Stimulated activated CD4-positive, alpha-beta T cell treated with anti-CD3 and anti-CD28 coated beads, Interleukin-15, amount 100 ng/mL, for 1 hour (primary cell): ENCODE measurements at places on chromosomes 16 and 17.
A peak's percentile ranks its signal among the peaks of the same experiment; 100 is the strongest.

DNA sequence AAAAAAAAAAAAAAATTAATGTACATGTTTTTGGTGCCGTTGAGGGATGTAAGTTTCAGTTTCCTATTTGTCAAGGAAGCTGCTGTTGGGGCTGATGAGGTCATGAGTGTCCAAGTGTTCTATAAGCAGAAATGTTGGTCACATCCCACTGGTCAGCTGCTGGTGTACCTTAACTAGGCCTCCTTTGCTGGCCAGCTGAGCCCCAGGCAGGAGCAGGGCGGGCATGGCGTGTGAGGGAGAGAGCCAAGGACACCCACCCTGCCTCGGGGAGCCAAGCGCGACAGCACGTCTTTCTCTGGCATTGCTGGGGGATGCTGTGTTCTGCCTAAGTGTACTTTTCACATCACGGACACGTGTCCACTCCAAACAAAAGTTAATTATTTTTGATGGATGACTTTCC, 108.1 kb upstream of the CDC42EP4 start:
- DNase-seq: no peak

GRCh38 chr16:66480265-66481080, 53.4 kb downstream of the BEAN1 start:
- DNase-seq: no peak

- DNase-seq: no peak
Observed at GRCh38 chr16:3589441-3589921, 12.3 kb upstream of the NLRC3 start.

GRCh38 chr17:57970710-57971109, 15.5 kb upstream of the CUEDC1 start:
- DNase-seq: no peak

DNA sequence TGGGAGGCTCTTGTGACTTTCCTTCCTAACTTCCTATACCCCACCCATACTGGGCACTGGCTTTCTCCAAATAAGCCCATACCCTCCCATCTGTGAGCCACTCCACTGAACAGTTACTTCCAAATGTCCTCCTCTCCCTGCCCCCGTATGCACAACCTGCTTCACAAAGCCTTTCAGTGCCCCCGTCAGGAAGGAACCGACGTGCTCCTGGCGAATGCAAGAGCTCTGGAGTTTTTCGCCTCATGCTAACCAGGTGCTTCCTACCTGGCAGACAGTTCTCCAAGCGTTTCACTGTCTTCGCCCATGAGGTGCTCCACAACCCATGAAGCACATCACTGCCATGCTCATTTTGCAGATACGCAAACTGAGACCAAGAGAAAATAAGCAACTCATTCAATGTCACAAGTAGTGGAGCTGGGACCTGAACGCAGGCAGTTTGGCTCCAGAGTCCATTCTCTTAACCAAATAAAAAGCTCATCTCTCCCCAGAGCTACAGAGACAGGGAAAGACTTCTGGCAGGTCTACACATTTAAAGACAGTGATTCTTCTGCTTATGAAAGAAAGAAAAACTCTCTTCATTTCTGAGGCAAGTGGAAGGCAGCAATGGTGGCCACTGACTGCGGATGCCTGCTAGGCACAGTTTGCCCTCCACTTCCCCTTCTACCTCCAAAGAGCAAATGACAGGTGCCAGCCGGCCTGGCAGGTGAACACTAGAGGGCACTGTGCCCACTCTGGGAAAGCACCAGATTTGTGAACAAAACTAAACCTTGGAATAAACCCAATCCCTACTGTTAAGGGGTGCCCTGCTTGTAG, 23.8 kb downstream of the SPHK1 start:
- peak; percentile 51 for DNase-seq

DNA sequence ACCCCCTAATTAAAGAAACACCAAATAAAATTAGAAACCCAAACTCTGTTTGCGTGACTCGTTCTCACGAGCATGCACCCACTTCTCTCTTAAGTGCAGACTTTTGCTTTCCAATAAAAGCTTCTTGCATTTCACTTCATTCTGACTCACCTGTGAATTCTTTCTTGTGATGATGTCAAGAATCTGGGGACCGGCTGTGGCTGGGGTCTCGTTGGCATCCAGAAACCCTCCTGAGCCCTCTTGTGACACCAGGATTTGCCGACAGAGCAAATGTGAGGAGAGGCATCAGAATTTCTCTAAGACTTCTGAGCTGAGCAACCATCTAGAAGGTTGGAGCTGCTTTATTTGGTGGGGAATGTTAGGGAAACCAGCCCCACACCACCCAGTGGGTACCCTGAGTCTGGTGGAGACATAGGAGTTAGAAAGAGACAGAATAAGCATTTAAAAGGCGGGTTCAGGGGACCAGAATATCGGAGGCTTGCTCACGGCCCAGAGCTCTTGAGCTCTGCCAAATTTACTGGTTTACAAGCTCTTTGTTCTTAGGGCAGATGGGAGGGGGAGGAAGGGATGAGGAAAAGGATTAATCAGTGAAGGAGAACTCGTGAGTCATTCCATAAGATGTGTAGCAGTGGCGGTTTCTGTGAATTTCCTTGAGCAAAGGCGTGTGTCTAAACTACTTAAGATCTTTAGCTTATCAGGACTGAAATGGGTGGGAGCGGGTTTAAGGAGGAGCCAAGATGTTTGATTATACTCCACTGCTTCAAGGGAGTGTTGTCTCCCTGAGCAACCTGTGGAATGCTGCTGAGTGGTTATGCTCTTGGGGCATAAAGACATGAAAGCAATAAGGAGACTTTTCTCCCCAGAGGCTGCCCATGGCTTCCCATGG, 24.2 kb upstream of the TMC5 start:
- no peak for DNase-seq

DNA sequence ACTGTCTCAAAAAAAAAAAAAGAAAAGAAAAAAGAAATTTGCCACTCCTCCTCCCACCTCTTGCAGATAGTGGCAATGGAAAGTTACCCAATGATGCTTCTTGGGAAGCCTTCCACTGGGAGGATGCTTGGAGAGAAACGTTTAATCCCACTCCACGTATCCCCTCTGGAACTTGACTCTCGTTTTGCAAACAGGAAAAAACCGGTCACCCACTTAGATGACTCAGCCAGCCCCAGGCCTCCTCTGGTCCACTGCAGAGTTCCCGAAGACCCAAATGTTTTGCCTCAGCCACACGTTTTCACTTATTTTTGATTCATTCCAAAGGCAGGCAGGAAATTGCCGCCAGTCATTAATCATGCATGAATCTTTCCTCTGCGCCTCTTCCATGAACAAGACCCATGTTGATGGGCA, 9.3 kb upstream of the TNFRSF17 start:
- no peak for DNase-seq

DNA sequence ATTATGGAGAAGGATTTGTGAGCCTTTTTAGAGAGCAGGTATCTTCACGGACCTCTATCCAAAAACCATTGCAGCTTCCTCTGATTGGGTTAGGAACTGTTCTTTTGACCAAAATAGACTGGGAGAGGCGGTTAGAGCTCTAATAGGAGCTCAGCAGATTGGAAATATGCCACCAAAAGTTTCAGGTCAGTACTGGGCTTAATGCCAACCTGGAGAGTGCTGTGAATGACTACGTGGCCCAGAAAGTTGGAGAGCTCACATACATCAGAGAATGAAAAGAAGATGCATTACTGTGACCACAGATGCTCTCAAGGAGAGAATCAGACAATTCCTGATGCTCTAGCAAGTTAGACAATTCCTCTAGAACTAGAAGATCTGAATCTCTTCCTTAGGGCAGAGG, 86.5 kb downstream of the ABCA8 start:
- DNase-seq: no peak

DNA sequence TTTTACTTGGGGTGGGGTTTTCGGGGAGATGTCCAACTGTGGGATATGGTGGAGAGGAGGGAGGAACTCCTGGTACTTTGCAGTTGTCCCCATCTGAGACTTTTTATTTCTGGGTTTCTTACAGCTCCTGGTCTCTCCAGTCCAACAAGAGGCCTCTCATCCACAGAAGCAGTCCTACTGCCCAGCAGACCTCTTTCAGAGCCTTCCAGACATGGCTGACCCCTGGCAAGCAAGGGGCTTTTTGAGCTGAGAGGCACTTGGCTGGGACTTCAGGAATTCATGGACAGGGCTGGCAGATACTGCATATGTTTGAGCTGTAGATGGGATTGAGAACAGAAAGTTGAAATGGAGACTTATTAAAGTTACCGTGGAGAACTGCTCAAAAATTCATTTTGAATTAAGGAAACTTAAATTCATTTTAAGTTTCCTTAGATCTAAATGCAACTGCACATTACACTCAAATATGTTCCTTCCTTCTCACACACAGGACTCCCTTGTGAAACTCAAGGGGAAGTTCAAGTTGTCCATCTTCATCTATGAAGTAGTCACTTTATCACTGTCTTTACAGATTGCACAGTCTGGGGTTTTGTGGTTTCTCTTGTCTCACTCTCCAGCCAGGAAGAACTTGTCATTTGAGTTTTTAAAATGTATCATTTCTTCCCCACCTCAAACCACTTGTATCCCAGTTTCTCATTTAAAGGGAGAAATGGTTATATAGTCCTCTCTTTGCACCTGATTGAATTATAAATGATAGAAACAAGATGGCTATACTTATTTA, 1.1 kb downstream of the LASP1NB start:
- DNase-seq: no peak

GRCh38 chr17:42814633-42815399, 9.3 kb downstream of the BECN1 start:
- DNase-seq: no peak

GRCh38 chr17:40018211-40019121, 3.2 kb downstream of the CSF3 start:
- no peak for DNase-seq

DNA sequence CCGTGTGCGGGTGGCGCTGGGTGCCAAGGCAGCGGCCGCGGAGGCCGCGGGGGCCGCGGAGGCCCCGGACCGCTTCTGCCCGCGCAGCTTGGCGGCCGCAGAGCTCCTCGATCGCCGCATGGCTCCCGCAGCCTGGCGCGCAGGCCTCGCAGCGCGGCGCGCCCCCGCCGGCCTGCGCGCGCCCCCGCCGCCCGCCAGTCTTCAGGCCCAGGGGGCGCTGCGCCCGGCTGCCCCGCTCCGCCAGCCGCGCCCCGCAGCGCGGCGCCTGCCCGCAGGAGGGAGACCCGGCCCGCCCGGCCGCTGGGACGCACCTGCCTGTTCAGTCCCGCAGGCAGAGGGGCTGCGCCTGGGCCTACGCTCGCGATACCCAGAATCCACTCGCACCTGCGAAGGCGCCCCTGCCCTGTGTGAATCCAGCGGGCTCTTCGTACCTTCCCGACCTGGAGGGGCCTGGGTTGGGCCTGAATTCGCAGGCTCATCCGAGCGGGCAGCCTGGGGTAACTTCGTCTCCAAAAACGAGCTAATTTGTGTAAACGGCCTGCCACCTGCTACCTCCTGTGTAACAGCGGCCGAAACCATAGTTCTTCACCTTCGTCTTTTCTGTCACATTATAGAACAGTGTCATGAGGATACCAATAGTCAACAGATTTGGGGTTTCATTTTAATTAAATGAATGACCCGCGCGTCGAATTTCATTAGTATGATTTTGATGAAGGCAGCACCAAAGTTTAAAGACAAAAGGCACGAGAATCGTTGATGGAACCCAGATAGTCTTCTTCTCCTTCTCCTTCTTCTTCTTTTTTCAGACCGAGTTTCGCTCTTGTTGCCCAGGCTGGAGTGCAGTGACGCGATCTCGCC, at the start of gene CENPV:
CENPV (minus strand) TSS at position 153 of the 858 bp plus-strand sequence; CDS start at position 120, 33 bp downstream.
- DNase-seq: peak; percentile 40

- no peak for DNase-seq
Observed at GRCh38 chr16:67939507-67940445, 3.1 kb upstream of the PSMB10 start.

DNA sequence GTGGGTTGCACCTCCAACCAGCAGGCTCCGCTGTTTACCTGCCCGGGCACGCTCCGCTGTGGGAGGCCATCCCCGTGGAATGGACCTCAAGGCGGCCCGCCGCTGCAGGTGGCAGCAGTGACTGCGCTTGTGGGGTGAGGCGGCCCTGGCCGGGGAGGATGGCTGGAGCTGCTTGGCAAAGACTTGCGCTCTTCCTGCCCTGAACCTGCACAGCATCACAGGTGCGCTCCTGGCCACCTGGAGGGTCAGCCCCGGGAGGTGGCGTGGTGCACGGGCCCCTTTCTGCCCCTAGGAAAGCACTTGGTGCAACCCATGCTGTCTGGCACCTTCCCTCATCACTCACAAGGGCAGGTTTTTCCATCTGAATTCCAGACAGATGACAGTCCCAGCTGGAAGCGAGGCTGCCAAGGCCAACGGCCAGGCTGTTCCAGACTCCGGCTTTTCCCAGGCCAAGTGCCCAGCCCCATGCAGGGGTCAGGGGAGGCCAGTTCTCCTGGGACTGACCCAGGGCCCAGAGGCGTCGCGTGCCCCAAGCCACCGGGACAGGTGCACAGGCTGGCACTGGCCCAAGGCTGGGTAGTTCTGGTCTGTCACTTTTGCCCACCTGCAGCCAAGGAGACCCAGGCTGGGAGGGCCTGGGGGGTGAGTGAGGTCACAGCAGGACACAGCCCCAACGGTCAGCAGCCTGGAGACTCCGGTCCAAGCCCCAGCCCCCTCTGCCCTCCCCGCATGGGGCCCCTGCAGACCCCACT, 13.3 kb downstream of the UTS2R start:
- DNase-seq: no peak

- DNase-seq: no peak
Observed at GRCh38 chr16:89863741-89864526, 9.5 kb upstream of the TCF25 start.

GRCh38 chr17:79988185-79988971, 47.3 kb downstream of the TBC1D16 start:
- DNase-seq: no peak

DNA sequence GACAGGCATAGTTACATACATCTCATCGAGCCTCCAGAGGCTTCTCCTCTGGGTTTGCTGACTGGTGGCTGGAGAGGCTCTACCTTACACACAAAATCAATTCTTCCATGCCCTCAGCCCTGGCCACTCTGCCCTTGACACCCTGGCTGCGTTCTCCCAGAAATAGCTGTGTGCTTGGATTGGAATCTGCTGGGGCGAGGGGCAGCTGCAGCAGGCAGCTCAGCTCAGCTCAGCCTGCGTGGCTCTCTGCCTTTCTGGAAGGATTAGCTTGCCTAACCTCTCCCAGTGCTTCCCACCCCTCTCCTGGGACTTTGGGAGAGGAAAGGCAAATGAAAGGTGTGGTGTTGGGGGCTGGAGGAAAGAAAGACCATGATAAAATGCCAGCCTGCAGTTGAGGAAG, 216.1 kb downstream of the ENGASE start:
- DNase-seq: no peak

DNA sequence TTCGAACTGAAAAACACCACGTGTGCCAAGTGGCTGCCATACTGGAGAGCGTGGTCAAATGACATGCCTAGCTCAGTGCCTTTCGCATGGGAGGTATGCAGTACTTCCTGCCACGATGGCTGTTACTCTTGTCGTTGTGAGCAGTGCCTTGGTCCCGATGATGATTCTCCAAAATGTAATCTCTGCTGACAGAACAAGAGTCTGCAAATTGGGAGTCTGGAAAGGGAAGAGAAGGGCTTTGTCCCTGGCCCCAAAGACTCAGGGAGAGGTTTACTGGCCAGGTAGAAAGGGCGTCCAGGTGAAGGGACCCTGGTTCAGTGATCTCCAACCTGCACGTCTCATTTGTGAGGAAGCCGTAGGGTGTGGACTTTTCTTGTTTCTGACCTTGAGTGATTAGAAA, 336.6 kb downstream of the WWOX start:
- DNase-seq: no peak

GRCh38 chr17:16243801-16244567, 27.0 kb downstream of the PIGL start:
- no peak for DNase-seq
